Hematopoietic multipotent progenitor cell treated with erythropoietin and hydrocortisone succinate and interleukin-3 and kit ligand, for 17 days (in vitro differentiated cells): ENCODE measurements at places on chromosomes 4 and X.

- DNase-seq = no peak
These were observed 46.6 kb upstream of the CXCL8 start for GRCh38 chr4:73693811-73694210.

DNA sequence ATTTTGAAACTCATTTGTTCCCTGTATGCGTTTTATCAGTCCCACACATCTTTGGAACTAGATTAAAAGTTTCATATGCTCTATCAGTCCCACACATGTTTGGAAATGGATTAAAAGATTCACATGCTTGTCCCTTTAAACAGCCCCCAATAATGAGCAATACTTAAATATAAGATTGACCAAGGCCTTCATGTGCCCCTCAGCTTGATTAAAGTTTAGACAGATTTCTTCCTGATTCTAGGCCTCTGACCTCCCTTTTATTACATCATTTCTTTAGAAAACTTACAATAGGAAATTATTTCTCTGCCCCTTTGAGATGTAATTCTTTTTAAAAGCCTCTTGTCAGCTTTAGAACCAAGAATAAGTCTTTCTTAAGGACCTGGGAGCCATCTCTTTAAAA is 31.7 kb upstream of the CABS1 start:
- no peak for DNase-seq

DNA sequence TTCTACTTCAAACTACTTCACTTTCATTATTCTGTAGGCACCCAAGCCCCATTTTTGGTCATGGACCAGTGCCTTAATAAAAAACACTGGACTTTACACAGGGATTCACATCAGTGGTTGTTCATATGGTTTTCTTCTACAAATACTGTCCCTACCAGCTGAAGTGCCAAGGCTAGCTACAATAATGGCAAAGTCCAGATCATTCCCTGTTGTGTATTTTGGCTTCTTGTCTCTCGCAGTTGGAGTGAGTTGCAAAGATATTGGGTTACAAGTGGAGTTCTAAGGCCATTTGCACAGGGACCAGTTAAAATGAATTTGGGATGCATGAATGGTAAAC is 16.7 kb upstream of the ANKRD17 start:
- no peak for DNase-seq

DNA sequence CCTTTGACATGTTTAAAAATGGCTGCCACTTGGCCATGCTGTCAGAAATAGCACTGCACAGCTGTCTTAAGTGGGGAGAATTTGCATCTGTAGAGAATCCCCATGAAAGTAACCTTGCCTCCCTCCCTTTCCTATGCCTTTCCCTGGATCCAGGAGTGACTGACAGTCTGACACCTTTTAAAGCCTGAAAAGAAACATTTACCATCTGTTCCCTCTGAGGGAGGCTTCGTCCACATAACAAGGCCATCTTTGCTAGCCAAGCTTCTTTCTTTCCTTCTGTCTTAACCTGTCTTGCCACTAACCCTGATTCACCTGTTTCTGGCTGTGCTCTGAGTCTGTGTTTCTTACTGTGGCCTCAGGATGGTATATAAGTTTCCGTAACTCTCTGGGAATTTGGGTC is 21.3 kb upstream of the AADAT start:
- no peak for DNase-seq

DNA sequence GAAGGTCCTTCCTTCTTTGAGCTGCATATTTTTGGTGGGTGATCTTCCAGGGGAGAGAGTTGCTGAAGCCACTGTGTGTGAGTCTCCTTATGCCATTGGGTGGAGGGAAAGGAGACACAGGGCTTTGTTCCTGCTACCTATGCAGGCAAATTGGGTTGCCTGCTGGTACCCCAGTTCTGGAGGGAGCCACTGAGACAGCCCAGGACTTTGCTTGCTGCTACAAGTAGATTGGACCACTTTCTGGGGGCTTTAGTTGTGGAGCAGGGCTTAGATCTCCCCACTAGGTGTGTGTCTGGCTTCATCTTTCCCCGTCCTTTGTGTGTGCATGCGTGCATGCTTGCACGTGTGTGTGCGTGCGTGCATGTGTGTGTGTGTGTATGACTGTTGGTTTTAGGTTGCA is 10.0 kb downstream of the CITED1 start:
- no peak for DNase-seq

DNA sequence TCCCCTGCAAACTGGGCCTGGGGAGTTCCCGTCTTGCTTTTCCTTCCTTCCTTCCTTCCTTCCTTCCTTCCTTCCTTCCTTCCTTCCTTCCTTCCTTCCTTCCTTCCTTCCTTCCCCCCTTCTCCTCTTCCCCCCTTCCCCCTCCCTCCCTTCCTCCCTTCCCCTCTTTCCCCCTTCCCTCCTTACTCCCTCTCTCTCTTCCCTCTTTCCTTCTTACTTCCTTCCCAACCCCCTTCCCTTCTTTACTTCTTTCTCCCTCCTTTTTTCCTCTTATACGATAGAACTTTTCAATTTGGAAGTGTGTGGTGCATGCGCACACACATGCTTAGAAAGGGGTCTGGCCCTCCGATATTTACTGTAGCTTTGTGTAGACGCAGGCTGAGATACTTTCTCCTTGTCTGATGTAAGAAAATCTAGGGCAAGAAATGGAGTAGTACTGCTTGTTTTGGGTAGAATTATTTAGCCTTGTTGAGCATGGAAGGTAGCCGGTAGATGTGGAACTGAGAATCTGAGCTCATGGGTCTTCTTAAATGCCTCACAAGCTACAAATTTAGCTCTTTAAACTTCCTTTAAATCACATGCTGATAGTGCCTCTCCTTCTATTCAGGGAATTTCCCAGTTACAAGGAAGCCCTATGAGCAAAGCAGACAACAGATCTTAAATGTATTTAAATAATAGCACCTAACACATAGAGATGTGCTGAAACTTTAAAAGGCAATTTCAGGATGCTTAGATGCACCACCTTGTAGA is 189.6 kb downstream of the GPAT3 start:
- DNase-seq = no peak
